ENCODE measurements at places on chromosomes 5 and 9.

GRCh38 chr9:19568946-19569345, 160.1 kb downstream of the ACER2 start:
- H3K4me3 ChIP-seq = no peak overlapping the region
- H3K36me3 ChIP-seq = no peaks in the 10 kb centered on the region
- no peak for DNase-seq
- H3K27me3 ChIP-seq = peaks cover 2% of the 10 kb centered on the region

GRCh38 chr5:36244076-36244475, 2.4 kb upstream of the NADK2 start:
- H3K27me3 ChIP-seq = no peaks in the 10 kb centered on the region
- H3K4me1 ChIP-seq = peaks cover 34% of the 10 kb centered on the region
- H3K4me3 ChIP-seq = peak overlapping the region; percentile 2
- no peak overlapping the region for H3K27ac ChIP-seq

DNA sequence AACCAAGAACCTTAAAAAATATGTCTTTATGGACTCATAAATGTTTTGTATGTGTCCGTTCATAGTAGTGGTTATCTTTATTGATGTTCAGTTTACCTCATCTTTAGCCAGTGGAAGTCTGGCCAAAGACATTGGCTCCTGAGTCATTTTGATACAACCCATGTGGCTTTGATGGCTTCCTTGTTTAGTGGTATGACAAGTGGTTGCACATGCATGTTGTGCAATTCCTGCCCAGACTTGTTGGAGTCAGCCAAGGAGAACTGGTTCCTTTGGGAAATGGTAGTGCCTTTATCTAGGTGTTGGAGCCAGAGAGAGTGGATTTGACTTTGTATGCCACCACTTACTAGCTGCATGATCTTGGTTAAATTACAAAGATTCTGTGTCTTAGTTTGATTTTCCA, 94.3 kb downstream of the RPS23 start:
- no peaks in the 10 kb centered on the region for H3K27me3 ChIP-seq
- no peak overlapping the region for H3K27ac ChIP-seq
- H3K4me3 ChIP-seq = no peak overlapping the region

DNA sequence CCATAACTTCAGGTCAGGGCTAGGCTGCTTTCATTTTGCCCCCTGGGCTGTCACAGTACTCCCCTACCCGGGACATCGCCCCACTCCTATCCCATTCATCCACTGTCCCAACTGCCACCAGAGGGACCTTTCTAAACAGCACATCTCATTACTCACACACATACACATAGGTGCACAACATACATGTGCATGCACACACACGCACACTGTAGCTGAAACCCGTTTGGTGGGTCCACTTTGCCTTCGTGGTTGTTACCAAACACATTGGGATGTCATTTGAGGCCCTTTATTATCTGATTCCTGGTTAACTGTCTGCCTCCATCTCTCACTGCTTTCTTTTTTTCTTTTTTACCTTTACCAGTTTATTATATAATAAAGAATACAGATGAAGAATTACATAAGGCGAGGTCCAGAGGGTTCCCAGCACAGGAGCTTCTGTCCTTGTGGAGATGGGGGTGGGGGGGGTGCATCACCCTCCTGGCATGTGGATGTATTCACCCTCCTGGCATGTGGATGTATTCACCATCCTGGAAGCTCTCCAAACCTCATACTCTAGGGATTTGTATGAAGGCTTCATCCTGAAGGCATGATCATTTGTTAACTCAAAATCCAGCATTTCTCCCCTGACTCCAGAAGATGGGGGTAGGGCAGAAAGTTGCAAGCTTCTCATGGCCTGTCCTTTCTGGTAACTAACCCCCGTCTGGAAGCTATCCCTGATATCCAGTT, 186.0 kb downstream of the GOLPH3 start:
- no peak overlapping the region for H3K4me3 ChIP-seq
- no peaks in the 10 kb centered on the region for H3K4me1 ChIP-seq
- no peaks in the 10 kb centered on the region for H3K36me3 ChIP-seq
- H3K27ac ChIP-seq = no peak overlapping the region

Data from activated CD4-positive, alpha-beta memory T cell treated with anti-CD3 and anti-CD28 coated beads for 36 hours (primary cell).